ENCODE measurements at places on chromosomes 4 and X.

GRCh38 chrX:27565992-27566391, 24.2 kb upstream of the DCAF8L2 start:
- DNase-seq, result no peak

- no peak for DNase-seq
Measured at GRCh38 chrX:82589410-82589809, 918.7 kb upstream of the POU3F4 start.

DNA sequence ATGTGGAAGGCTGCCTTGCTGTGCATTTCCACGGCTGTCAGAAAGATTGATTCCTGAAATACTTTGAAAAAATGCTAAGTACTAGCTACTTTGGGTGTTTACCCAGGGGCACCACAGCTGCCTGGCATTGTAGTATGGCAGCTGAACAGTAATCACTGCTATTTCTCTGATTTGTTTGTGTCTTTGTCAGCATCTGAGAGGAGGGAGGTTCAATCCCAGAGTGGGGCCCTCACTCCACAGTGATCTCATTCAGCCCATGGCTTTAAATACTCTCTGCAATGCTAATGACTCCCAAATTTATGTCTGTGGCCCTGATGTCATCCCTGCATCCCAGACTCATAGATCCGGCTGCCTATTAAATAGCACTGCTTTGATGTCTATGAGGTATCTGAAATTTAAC, 575.3 kb upstream of the MAGEB2 start:
- DNase-seq, result no peak

DNA sequence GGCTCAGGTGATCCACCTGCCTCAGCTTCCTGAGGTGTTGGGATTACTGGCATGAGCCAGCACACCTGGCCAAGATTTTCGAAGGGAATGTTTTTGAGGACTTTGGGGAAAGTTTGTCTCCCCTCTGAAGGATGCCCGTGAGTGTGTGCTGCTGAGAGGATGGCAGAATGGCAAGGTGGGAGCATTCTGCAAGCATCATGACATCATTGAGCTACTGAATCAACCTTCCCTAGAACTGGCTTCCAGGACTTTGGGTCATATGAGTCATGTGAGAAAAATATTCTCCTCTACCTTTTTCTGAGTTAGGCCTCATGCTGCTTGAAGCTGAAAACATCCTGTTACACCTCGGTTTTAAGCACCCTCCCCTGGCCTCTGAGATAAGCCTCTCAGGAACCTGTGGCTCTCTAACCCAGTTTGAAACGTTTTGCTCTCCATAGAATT, 31.0 kb downstream of the TMEM131L start:
- no peak for DNase-seq

DNA sequence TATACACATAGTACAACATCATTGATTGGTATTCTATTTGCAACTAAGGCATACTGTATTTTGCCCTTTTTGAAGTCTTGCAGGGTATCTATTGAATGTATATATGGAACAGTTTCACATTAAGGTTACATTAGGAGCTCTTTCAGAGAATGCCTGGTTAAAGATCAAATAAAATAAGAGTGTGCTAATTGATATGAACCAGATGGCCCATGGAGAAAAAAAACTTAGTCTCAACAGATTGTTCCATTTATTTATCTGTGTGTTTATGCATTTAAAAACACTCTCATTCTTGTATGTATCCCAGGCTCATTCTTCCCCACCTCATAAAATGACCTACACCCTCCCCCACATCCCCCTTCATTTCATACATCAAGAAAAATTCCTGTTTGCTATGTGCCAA, 35.2 kb upstream of the GRIA2 start:
- DNase-seq, result no peak

GRCh38 chr4:25926462-25926861, 12.4 kb downstream of the SMIM20 start:
- DNase-seq, result no peak

DNA sequence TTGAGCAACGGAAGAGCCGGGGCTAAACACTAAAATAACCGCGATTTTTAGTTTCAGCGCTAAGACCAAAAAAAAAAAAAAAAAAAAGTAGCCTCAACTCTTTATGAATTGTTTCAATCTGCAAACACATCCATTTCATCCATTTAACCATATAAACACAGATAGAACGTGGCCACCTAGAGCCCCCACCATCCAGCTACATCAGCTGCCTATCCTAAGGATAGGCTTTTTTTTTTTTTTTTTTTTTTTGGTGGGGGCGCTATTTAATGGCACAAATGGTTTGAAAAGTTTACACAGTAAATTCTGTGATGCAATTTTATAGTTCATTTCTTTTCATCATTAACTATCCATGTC, 492 bp upstream of the HDAC8 start:
- no peak for DNase-seq

DNA sequence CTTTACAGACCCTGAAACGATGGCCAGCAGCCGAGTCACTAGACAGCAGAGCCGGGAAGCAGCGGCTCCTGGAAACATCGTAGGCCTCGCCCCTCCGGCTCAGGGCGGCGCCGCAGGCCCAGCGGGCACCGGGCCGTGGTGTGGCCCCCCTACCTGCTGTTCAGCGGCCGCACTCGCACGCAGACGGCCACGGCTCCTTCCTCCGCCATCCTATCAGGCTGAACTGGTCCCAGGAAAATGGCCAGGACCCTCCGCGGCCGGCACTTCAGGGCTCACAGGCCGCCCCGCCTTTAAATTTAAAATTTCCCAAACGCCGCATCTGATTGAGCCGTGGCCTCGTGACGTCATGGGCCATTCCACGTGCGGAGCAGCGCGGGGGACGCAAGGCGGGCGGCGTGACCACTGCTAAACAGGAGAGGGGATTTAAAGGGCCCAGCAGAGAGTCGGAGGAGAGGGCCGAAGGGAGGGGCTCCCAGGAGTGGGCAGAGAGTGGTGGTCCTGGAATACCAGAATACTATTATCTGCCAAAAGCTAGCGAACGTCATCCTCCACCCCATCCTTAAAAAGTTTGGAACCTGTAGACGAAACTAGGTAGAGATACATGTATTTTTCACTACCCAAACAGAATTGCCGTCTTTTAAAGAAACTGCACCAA, at the start of gene CENPE:
TSS of gene CENPE (minus strand) at position 233 of the 655 bp plus-strand sequence. CDS start at position 209, 24 bp downstream.
- peak; percentile 86 for DNase-seq

DNA sequence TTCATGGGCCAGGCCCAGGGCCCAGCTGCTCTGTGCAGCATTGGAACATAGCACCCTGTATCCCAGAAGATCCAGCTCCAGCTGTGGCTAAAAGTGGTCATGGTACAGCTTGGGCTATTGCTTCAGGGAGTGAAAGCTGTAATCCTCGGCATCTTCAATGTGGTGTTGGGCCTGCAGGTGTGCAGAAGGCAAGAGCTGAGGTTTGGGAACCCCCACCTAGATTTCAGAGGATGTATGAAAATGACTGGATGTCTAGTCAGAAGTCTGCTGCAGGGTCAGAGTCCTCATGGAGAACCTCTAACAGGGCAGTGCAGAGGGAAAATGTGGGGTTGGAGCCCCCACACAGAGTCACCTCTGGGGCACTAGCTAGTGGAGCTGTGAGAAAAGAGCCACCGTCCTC, 341.7 kb downstream of the PPP3CA start:
- DNase-seq, result no peak

DNA sequence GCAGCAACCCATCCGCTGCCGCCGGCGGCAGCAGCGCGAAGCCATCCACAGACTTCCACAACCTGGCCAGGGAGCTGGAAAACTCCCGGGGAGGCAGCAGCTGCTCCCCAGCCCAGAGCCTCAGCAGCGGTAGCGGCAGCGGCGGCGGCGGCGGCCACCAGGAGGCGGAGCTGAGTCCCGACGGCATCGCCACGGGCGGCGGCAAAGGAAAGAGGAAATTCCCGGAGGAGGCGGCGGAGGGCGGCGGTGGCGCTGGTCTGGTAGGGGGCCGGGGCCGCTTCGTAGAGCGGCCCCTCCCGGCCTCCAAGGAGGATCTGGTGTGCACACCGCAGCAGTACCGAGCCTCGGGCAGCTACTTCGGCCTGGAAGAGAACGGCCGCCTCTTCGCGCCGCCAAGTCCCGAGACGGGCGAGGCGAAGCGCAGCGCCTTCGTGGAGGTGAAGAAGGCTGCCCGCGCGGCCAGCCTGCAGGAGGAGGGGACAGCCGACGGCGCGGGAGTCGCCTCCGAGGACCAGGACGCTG, 4.9 kb downstream of the PRDM8 start:
- DNase-seq, result peak; percentile 76

DNA sequence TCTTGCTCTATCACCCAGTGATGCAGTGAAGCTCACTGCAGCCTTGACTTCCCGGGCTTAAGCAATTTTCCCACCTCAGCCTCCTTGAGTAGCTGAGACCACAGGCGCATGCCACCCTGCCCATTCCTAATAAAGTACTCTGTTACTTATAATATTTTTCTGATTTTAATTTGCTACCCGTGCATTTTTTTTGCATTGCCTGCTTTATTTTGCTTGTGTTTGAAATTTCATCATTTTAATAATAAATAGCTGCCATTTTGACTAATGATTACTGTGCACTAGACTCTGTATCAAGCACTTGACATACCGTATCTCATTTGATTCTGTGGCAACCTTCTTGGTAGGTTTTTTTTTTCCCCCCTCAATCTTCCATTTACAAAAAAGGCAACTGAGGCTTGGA, 41.7 kb downstream of the FAM193A start:
- no peak for DNase-seq

GRCh38 chr4:96675416-96675815, 835.5 kb downstream of the PDHA2 start:
- no peak for DNase-seq

- no peak for DNase-seq
Measured at GRCh38 chr4:117941611-117942010, 92.7 kb upstream of the NDST3 start.

- no peak for DNase-seq
Measured at GRCh38 chrX:136076942-136077341, 70.4 kb upstream of the FHL1 start.

DNA sequence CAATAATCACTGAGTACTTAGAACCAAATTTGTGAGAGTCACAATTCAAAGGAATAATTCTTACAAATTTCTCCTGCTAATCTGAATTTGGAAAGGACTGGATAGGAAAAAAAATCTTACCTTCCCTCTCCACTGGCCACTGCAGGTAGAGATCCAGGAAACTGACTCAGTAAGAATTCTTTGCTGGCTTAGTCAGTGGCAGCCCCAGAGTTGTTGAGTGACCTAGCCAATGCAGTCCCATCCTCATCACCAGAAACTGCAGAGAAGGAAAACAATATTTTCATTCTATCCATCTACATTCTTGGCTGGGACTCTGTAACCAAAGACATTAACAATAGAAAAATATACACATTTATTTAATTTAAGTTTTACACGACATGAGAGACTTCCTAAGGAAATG, 572.0 kb downstream of the ADGRL3 start:
- no peak for DNase-seq

GRCh38 chrX:148905400-148905799, 405.0 kb downstream of the AFF2 start:
- DNase-seq, result no peak

- DNase-seq, result no peak
Measured at GRCh38 chr4:40918330-40918729, 168.6 kb downstream of the NSUN7 start.

DNA sequence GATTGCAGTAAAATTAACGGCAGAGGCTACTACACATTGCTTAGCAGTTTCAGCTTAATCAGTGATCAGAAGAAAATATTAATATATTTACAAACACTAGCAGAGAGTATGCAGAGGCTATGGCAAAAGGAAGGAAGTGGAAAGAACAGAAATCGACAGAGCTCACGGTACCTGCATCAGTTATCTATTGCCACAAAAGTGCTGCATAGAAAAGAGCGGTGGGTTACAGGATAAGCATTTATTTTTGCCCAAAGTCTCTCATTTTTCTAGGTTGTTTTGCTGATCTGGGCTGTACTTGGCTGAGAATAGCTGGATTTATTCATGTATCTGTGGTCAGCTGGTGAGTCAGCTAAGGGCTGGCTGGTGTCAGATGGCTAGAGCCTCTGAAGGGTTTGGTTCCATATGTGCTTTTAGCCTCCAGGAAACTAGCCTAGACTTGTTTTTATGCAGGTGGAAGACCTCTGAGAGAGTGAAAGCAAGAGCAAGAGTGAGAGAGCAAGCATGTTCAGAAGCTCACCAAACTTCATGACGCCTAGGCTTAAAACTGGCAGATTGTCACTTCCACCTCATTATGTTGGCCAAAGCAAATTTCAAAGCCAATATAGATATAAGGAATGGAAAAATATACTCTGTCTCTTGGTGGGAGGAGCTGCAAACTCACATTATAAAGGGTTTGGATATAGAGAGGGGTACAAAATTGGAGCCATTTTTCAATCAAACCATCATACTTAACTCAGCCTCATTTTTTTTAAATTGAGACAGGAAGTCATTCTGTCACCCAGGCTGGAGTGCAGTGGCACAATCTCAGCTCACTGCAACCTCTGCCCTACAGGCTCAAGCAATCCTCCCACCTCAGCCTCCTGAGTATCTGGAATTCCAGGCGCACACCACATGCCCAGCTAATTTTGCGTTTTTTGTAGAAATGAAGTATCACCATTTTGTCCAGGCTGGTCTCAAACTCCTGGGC, 153.2 kb upstream of the RPL34 start:
- DNase-seq, result no peak

- DNase-seq, result no peak
Measured at GRCh38 chr4:86848136-86848535, 1.0 kb downstream of the SLC10A6 start.

- no peak for DNase-seq
Measured at GRCh38 chrX:137430301-137430700, 135.6 kb upstream of the ZIC3 start.

DNA sequence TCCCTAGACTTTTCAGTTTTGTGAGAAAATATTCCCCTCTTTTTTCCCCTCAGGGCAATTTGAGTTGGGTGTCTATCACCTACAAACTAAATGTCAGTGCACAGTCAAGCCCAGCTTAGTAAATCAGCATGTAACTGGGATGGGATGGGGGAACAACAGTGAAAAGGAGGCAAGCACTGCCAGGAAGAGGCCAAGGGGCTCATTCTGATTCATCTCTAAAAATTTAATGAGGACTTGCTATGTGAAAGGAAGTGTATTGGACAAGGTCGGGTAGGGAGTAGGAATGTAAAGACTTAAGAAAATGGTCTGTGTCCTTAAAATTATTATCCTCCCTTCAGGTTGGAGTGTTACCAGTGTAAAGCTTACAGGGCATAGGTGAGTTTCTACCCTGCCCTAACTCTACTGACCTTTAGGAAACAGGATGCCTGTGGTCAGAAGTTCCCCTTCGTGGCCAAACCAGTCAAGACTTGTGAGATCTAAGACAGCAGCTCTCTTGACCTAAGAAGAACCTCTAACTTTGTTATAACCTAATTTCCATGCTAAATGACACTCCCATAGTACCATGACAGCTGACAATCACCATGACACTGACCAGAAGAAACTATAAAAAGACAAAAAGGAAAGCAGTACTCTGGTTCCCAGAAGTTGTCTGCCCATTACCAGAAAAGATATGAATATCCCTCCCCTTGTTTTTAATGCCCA, 194.4 kb upstream of the LDB2 start:
- DNase-seq, result no peak
